ENCODE measurements at places on chromosomes 12 and 14.

DNA sequence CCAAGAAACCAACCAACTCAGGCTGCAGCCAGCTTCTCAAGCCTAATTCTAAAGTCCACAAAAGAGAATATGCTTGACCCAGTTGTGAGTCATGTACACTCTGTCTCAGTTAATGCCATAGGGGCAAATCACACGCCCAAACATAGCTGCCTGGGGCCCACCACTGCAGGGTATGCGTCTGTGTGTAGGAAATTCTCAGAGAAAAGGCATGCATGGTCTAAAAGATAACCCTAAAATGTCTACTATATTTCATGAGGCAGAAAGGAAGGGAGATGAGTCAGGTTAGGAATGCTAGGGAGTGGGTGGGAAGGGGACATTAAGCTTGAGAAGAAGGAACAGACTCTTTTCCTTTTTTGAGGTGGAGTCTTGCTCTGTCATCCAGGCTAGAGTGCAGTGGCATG is 22.3 kb upstream of the SPTLC2 start:
- DNase-seq: no peak

GRCh38 chr14:75800792-75801191 is 139.7 kb downstream of the TTLL5 start:
- DNase-seq: no peak

GRCh38 chr12:49201595-49202295 is 12.9 kb upstream of the TUBA1A start:
- no peak for DNase-seq

- no peak for DNase-seq
Measured at GRCh38 chr14:81341370-81341769, 58.8 kb downstream of the STON2 start.

- DNase-seq: peak; percentile 48
Measured at GRCh38 chr14:97978341-97978740, 1181.2 kb downstream of the VRK1 start.

GRCh38 chr14:23145794-23146350 is 26.8 kb upstream of the CEBPE start:
- no peak for DNase-seq

GRCh38 chr12:15393995-15394394 is 71.7 kb downstream of the PTPRO start:
- no peak for DNase-seq

GRCh38 chr14:100578552-100578951 is 8.7 kb downstream of the BEGAIN start:
- no peak for DNase-seq

DNA sequence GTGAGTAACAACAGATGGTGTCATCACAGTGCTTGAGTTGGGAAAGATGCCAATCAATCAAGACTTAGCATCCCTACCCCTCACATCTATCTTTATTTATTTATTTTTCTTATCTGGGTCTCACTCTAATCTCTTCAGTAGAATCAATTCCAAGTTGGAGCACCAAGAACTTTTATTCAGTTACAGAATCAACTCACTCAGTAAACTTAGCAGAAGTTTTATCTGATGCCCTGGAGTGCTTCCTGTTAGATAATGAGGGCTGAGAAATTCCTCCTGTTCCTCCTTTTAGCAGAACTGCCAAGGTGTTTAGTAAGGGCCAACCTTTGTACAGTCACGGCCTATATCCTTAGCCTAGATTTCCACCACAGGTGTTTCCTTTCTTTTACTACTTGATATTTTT is 11.3 kb upstream of the SLC5A8 start:
- no peak for DNase-seq

DNA sequence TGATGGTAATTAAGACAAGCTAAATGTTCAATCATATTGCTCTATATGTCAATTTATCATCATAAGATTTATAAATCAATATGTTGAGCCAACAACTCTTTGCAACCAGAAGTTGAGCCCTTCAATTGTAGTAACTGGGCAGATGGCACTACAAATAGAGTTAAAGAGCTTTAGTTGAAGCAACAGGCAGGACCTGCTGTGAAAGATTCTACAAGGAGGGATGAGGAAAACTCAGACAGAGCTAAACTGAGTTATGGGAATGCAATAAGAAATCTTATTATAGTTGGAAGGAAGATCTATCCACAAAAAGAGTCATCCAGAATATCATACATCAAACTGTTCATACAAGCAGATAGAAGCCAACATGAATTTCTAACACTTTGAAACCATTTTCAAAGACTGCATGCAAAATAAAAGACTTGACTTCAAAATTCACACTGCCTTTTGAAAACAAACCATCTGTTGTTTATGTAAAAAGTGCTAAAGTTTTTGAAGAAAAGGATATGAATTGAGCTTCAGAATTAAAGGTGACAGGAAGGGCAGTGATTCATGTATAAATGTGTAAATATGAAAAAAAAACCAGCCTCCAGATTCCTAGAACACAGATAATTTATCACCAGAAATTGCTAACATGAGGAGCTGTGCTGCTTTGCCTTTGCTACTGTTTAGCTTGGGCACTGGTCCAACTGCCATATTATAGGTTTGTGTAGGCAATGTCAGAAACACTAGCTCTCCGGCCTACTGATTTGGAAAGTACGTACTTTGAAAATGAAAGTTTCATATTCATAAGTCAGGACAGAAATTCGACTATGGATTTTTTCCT is 133.2 kb downstream of the SLC35F4 start:
- DNase-seq: no peak

DNA sequence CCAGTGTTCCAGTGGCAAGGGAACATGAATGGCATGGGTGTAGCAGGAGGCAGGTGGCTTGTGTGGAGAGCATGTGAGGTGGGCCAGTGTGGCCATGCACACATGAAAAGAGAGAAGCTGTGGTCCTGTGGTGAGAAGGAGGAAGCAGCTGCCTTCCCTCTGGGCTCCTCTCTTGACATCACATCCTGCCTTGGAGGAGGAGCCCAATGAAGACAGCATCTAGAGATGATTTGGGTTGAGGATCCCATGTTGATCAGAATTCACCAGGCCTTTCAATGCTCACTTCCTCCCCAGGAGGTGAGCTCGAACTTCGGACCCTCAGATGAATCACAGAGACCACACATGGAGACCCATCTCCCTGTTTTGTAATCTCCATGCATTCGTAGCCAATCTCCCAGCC is 82.6 kb downstream of the LRRC74A start:
- DNase-seq: no peak

DNA sequence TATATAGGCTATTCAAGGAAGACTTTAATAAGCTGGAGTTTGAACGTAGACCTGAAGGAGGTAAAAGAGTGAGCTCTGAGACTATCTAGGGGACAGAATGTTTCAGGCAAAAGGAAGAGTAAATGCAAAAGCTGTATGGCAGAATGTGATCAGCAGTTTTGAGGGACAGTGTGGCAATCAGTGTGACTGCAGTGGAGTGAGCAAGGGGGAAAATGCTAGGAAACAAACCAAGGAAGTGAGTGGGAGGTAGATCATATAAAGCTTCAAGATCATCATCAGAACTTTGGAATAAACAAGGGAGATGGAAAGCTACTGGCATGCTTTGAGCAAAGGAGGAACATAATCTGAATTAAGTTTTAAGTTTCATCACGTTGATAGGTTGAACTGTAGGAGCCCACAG is 67.5 kb upstream of the BTG1 start:
- DNase-seq: no peak

DNA sequence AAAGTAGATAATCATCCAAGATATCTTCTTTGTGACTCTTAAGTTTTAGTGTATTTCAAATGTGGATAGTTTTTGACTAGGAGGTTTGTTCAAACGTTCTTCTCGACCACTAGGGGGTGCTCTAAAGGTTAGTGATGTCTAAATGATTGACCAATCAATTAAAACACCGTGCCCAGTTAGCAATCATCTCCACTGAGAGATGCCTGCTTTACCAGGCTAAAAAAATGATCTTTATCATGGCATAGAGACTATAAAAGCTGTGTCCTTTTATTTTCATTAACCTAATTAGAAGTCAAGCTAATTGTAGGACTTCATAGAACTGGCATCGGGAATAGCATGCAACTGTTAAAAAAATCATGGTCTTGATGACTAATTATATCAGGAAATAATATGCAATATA is 153.9 kb downstream of the PRKCH start:
- no peak for DNase-seq

DNA sequence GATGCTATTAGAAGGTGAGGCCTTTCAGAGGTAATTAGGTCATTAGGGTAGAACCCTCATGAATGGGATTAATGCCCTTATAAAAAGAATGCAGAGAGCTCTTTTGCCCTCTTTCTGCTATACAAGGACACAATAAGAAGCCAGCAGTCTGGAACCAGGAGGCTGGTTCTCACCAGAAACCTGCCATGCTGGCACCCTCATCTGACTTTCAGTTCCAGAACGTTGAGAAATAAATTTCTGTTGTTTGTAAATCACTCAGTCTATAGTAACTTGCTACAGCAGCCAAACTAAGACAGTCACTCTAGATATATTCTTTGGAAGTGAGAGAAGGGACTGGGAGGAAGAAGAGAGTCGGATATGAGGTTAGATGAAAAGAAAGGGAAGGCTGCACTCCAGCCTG is 125.0 kb upstream of the MYF6 start:
- no peak for DNase-seq

GRCh38 chr12:132188916-132189325 is 44.7 kb downstream of the NOC4L start:
- no peak for DNase-seq

GRCh38 chr14:58870961-58871360 is 233.2 kb downstream of the DACT1 start:
- no peak for DNase-seq

DNA sequence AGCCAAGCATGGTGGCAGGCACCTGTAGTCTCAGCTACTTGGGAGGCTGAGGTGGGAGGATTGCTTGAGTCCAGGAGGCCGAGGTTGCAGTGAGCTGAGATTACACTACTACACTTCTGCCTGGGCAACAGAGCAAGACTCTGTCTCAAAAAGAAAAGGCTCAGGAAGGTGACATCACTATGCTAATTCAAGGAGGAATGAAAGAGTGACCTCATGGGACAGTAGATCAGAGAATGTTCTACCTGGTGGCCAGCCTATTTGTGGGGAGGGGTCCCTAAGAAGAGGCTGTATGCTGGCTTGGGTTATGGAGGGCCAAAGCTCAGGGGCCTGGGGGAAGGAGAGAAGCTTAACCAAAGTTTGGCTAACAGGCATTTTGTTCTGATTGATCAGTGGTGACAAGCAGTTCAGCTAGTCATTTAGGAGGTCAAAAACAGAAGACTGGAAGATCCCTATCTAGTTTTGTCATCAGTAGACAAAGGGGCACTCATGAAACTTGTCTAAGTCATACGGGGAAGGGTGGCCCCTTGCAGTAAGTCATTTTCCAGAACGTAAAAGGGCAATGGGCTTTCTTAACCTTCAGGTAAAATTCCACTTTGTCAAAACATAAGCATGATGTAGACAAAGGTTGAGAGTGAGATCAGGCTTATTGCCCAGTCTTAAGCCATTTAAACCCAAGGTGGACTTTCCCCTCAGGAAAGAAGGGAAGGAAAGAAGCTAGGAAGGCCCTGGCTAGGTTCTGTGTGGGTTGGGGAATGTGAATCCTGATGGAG is 60.8 kb upstream of the EEA1 start:
- no peak for DNase-seq

GRCh38 chr14:38578278-38578681 is 322.4 kb upstream of the CLEC14A start:
- DNase-seq: no peak

Data from activated CD8-positive, alpha-beta memory T cell treated with anti-CD3 and anti-CD28 coated beads for 4 hours (primary cell).